ENCODE measurements at places on chromosomes 1 and 21. TPM values are rescaled to one million over a fixed set of nuclear protein-coding genes. Genes with fewer than 3 reads are reported as not detected.

The DTL gene
- total RNA-seq: 3.6 TPM

DNA sequence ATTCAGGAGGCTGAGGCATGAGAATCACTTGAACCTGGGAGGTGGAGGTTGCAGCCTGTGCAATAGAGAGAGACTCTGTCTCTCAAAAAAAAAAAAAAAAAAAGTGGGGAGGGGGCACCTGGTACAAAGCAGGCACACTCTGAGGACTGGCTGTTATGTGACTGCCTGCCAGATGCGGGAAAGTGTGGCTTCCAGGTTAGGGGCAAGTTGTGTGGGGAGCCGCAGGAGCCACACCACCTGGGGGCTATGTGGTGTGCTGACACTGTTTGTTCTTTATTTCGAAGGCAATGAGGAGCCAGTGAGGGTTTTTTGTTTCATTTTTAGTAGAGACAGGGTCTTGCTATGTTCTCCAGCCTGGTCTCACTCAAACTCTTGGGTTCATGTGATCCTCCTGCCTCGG, 5.7 kb downstream of the THEMIS2 start:
- no peaks in the 10 kb centered on the region for H3K4me1 ChIP-seq
- H3K27me3 ChIP-seq: no peaks in the 10 kb centered on the region
- H3K36me3 ChIP-seq: no peaks in the 10 kb centered on the region
- DNase-seq: peak; percentile 18
- no peak overlapping the region for H3K4me3 ChIP-seq

GRCh38 chr1:86508583-86508969, 38.3 kb upstream of the CLCA4 start:
- H3K27ac ChIP-seq: no peak overlapping the region
- no peaks in the 10 kb centered on the region for H3K27me3 ChIP-seq
- no peak overlapping the region for H3K4me3 ChIP-seq
- no peaks in the 10 kb centered on the region for H3K4me1 ChIP-seq
- DNase-seq: no peak

GRCh38 chr1:35835398-35835797, 27.6 kb downstream of the AGO4 start:
- peaks cover 53% of the 10 kb centered on the region for H3K36me3 ChIP-seq
- DNase-seq: no peak
- no peaks in the 10 kb centered on the region for H3K4me1 ChIP-seq
- no peak overlapping the region for H3K27ac ChIP-seq
- no peak overlapping the region for H3K4me3 ChIP-seq
- no peaks in the 10 kb centered on the region for H3K27me3 ChIP-seq

GRCh38 chr1:233010146-233010545, 59.7 kb downstream of the NTPCR start:
- H3K27ac ChIP-seq: no peak overlapping the region
- H3K27me3 ChIP-seq: no peaks in the 10 kb centered on the region
- no peak overlapping the region for H3K4me3 ChIP-seq
- no peaks in the 10 kb centered on the region for H3K4me1 ChIP-seq
- no peaks in the 10 kb centered on the region for H3K36me3 ChIP-seq

DNA sequence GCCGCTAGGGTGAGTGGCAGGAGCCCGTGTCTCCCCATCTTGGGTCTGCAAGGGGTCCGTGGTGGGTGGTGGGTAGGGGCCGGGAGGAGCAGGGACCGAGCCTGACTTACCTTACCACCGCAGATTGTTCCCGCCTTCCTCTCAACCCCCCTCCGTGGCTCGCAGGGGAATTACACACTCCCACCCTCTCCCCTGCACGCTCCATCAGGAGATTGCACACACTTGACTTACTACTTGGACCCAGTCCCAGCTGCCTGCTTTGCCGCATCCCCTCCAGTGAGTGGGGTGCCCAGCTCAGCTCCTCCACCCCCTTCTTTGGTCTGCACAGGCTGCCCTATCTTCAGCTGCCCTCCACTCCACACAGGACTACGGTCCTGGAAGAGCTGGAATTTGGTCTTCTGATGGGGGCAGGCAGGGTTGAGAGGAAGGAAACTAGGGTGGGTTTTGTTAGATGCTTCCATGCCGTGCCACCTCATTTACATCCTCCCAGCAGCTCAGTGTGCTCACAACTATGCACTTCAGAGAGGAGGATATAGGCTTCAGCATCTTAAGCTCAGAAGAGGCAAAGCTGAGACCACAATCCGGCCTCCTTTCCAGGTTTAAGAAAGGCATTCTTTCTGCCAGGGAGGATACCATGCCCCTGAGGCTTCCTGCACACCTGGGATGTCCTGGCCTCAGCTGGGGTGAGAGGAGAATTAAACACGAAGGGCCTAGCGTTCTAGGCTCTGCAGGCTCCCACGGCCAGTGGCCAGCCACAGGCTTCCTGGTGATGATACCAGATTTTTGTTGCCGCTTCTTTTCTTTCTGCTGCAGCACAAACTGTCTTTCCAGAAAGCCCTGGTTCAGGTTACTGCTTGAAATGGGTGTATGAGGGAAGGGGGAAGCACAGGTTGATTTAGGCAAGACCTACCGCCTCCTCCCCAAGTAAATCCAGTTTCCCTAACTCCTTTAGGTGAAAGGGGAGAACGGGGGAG, 2.3 kb downstream of the KCNC4 start:
- no peak for DNase-seq
- H3K36me3 ChIP-seq: no peaks in the 10 kb centered on the region
- peak overlapping the region; percentile 49 for H3K4me3 ChIP-seq
- H3K27ac ChIP-seq: no peak overlapping the region
- H3K4me1 ChIP-seq: no peaks in the 10 kb centered on the region
- no peaks in the 10 kb centered on the region for H3K27me3 ChIP-seq

The IL19 gene
- total RNA-seq: not detected

DNA sequence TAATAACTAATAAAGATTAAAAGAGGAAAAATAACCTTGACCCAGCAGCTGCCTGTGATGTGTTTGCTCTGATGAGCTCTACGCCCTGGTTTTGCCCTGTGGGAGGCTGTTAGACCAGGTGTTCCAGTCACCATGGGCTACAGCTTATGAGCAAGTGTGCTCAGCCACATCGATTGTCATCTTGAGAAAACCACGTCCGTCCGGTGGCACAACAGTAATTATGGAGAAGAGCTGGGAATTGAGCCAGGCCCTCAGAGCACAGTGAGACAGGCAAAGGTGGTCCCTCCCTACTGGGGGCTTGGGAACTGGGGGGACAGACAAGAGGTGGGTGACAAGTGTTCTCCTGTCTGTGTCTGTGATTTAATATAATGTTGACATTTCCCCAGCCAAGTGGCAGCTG, 420.5 kb downstream of the MATN1 start:
- H3K36me3 ChIP-seq: no peaks in the 10 kb centered on the region
- DNase-seq: peak; percentile 36
- no peaks in the 10 kb centered on the region for H3K27me3 ChIP-seq
- H3K27ac ChIP-seq: no peak overlapping the region
- H3K4me1 ChIP-seq: no peaks in the 10 kb centered on the region

The CYYR1 gene
- 3.3 TPM for total RNA-seq

- no peaks in the 10 kb centered on the region for H3K4me1 ChIP-seq
- no peak overlapping the region for H3K4me3 ChIP-seq
- H3K36me3 ChIP-seq: no peaks in the 10 kb centered on the region
- no peak overlapping the region for H3K27ac ChIP-seq
- H3K27me3 ChIP-seq: no peaks in the 10 kb centered on the region
Observed at GRCh38 chr1:55259911-55260609, 44.9 kb upstream of the USP24 start.

The EDN2 gene
- total RNA-seq: 1.6 TPM

DNA sequence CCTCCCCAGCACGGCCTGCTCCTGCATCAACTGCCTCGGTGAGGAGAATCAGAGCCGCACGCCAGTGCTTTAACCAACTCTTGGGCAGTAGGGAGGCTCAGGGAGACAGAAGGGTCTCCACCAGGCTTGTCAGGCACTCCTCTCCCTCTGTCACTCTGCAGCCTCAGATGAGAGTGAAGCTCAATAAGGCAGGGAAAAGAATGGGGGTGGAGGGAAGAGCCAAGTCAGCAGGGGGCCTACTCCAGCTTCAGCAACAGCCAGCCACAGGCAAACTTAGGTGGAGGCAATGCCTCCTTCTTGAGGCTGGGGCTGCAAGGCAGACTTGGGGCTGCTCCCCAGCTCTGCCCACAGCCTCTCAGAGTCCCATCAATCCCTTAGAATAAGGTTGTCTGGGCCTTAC, 51.8 kb upstream of the A3GALT2 start:
- H3K4me3 ChIP-seq: no peak overlapping the region
- no peaks in the 10 kb centered on the region for H3K4me1 ChIP-seq
- H3K27me3 ChIP-seq: no peaks in the 10 kb centered on the region
- no peak overlapping the region for H3K27ac ChIP-seq

The RAD54L gene
- 2.5 TPM for total RNA-seq

- H3K27ac ChIP-seq: no peak overlapping the region
- H3K27me3 ChIP-seq: no peaks in the 10 kb centered on the region
- H3K4me3 ChIP-seq: no peak overlapping the region
Observed at GRCh38 chr21:20040768-20041167, 957.4 kb upstream of the NCAM2 start.

GRCh38 chr1:15012822-15013221, 140.7 kb upstream of the TMEM51 start:
- no peaks in the 10 kb centered on the region for H3K27me3 ChIP-seq
- H3K36me3 ChIP-seq: no peaks in the 10 kb centered on the region
- no peaks in the 10 kb centered on the region for H3K4me1 ChIP-seq
- H3K27ac ChIP-seq: no peak overlapping the region

The CD55 gene
- 23.3 TPM for total RNA-seq

DNA sequence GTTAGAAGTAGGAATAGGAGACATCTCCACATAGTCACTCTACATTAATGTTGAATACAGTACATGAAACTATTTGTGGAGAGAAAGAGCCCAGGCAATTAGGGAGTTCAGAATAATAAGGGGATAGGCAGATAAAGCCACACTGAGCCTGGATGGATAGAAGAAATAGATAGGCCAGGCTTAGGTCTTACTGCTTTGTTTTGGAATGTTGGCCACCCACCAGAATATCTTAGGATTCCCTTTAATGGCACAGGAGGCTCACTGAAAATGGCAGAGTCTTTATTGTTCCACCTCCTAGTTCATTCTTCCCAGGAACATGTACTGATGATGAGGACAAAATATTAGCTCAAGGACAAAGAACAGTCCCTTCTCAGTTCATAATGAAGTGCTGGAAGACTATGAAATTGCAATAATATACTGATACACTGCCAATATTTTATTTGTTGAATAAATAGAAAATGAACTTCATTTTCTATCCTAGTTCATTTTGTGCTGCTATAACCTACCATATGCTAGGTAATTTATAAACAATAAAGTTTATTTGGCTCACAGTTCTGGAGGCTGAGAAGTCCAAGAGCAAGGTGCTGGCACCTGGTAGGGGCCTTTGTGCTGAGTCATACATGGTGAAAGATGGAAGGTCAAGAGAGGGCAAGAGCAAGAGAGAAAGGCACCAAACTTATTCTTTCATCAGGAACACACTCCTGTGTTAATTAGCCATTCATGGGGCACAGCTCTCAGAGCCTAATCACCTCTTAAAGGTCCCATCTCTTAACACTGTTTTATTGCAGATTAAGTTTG, 87.3 kb downstream of the TBX15 start:
- no peak for DNase-seq
- H3K27me3 ChIP-seq: no peaks in the 10 kb centered on the region
- no peaks in the 10 kb centered on the region for H3K36me3 ChIP-seq
- no peak overlapping the region for H3K4me3 ChIP-seq

GRCh38 chr1:5901150-5901549, 91.1 kb downstream of the NPHP4 start:
- H3K27me3 ChIP-seq: no peaks in the 10 kb centered on the region
- H3K4me1 ChIP-seq: no peaks in the 10 kb centered on the region
- H3K4me3 ChIP-seq: no peak overlapping the region
- H3K36me3 ChIP-seq: no peaks in the 10 kb centered on the region

- no peak overlapping the region for H3K27ac ChIP-seq
- no peaks in the 10 kb centered on the region for H3K36me3 ChIP-seq
- DNase-seq: no peak
- no peak overlapping the region for H3K4me3 ChIP-seq
- H3K27me3 ChIP-seq: no peaks in the 10 kb centered on the region
Observed at GRCh38 chr1:3981746-3982505, 81.9 kb upstream of the C1orf174 start.

GRCh38 chr1:24052220-24052619, 59.7 kb downstream of the MYOM3 start:
- no peak for DNase-seq
- no peak overlapping the region for H3K27ac ChIP-seq
- H3K4me3 ChIP-seq: no peak overlapping the region
- no peaks in the 10 kb centered on the region for H3K36me3 ChIP-seq

DNA sequence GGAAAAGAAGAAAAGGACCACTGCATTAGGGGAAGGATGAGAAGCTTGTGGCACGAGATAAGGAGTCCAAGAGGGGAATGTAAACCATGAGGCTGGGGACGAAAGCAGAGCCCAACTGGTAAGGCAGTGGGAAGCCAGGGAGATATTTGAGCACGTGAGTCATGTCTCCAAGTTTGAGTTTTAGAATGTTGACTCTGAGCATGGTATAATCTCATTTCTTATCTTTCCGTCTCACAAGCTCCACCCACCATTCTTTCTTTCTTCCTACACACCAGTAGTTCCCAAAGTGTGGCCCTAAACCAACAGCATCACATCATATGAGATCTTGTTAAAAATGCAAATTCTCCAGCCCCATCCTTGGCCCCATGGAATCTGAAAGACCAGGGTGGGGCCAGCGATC, 145.3 kb downstream of the PLPP3 start:
- H3K4me3 ChIP-seq: no peak overlapping the region
- H3K27me3 ChIP-seq: no peaks in the 10 kb centered on the region
- no peak for DNase-seq
- H3K4me1 ChIP-seq: peaks cover 22% of the 10 kb centered on the region
- H3K36me3 ChIP-seq: no peaks in the 10 kb centered on the region

DNA sequence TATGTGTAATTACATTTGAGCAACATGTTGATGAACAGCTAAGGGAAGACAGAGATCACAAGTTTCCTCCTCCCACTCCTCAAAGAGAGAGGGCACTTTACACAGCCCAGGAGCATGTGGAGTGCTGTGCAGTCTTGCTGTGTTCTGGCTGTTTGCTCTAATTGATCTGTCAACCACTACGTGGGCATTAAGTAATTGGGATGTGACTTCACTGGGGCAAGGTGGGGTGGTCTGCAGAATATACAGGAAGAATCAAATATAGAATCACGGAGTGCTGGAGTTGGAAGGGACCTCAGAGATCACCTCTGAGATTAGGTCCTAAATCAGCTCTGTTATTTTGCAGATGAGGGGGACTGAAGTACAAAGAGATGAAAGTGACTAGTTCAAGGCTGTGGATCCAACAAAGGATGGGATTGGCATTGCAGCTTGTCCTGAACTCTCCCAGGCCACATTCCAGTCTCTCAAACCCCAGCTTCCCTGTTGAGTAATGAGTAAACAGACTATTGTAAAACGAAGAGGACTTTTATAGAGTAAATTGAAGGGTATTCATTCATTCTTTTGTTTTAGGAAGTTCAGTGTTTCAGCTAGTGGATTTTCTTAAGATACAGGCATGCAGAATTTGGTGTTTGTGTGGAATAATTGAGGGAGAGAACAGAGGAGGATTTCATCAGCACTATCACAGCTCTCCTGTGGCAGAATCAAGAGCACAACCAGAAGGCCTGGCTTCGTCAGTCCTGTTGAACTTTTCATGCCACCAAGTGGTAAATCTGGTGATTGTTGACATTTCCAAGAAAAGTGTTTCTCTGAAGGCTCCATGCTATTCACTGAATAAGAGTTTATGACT, 22.4 kb downstream of the NOS1AP start:
- H3K36me3 ChIP-seq: no peaks in the 10 kb centered on the region
- H3K4me3 ChIP-seq: no peak overlapping the region
- no peak for DNase-seq

Data from right lobe of liver (tissue), 6 donors.